Right forelimb (tissue), 1 donor: ENCODE measurements at places on chromosomes 7 and 10.
A peak's percentile ranks its signal among the peaks of the same experiment; 100 is the strongest.

- DNase-seq: no peak
Measured at GRCh38 chr10:25102147-25102822, 72.5 kb upstream of the GPR158 start.

GRCh38 chr7:69643708-69644445, 45.6 kb downstream of the AUTS2 start:
- no peak for DNase-seq

GRCh38 chr10:30447125-30447799, 13.3 kb downstream of the MAP3K8 start:
- DNase-seq: no peak

- no peak for DNase-seq
Measured at GRCh38 chr10:33734393-33735155, 400.1 kb upstream of the NRP1 start.

GRCh38 chr7:71637578-71637977, 505.6 kb downstream of the GALNT17 start:
- DNase-seq: no peak

- DNase-seq: no peak
Measured at GRCh38 chr10:133456041-133456951, 2.6 kb downstream of the SCART1 start.

DNA sequence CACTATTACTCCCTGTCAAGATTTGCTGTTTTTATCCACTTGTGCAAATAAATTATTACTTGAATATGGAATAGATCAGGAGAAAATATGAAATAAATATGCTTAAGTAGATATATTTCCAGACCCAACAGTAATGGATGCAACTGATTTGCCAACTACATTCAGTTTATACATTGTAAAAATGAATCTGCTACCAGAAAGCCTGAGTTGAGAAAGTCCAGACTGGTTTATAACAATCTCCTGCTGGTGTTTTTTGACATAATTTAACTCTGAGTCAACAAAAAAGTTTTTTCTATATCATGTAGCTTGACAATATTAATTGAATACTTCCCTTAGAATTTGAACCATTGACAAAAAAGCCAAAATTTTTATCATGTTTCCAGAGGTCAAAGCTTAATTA, 265.8 kb upstream of the SEMA3D start:
- DNase-seq: no peak

GRCh38 chr10:27621461-27621860, 117.4 kb downstream of the RAB18 start:
- DNase-seq: no peak

DNA sequence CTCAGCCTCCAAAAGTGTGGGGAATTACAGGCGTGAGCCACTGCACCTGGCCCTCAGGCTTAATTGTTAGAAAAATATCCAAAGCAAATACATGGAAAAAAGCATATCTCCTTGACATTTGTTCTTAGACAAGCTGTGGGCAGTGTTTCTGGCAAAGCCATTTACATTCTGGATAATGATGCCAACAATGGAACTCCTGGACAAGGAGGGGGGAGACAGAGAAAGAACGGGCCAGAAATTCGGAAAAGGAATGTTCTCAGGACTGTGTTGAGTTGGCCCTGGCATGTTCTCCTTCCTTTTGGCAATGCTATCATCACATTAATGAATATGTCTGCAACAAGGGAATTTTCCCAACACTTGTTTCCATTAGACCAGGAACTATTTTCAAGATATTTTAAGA, 88.7 kb downstream of the UBE2H start:
- no peak for DNase-seq

- DNase-seq: no peak
Measured at GRCh38 chr7:108167460-108167859, 37.3 kb upstream of the LAMB4 start.

GRCh38 chr7:150383710-150384397, 4.7 kb downstream of the ZNF775 start:
- peak; percentile 86 for DNase-seq

DNA sequence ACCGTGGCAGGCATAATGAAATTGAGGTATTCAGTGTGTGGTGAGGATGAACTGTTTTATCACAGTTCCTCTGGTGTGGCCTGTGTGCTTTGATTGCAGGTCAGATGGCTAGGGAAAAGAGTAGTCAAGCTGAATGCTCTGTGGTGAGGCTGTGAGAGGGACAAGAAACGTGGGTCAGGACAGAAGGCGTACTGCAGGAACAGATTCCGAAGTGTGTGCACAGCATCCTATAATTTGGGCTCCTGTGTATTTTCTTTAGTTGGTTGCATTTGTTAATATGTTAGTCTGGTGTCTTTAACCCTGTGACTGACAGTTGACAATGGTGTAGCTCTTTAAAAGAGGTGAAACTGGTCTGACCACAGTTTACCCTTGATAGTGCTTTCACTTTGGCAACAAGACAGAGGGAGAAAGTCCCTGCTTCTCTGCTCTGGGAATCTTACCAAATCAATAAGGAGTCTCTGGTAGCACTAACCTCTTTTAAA, 76.5 kb downstream of the AUTS2 start:
- DNase-seq: no peak

GRCh38 chr7:2920956-2921652, 77.0 kb upstream of the GNA12 start:
- no peak for DNase-seq

DNA sequence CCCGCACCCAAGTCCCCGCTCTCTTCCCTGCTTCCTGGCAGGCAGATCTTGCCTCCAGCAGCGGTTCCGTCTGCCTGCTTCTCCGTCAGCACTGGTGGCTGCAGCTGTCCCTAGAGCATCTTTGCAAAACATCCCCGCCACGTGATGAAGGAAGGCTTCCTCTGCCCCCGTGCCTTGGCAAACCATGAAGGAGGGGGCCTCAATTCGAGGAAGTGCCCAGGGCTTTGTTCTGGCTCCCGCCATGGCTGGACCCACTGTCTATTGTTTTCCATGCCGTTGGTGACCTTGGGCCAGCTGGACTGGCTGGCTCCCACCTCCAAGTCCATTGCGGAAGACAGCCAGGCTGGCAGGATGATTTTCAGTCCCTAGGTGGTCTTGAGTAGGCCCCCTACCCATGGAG, 13.2 kb upstream of the AQP1 start:
- no peak for DNase-seq

GRCh38 chr7:116324582-116324981, 114.2 kb downstream of the TES start:
- DNase-seq: no peak

- DNase-seq: peak; percentile 54
Measured at GRCh38 chr7:29146057-29146706, at the start of gene CPVL. Gene CPVL, minus strand, starts transcription at chr7:29146537. Its CDS starts 25,476 bp downstream, at chr7:29121061.

- no peak for DNase-seq
Measured at GRCh38 chr10:11661441-11661840, 50.0 kb upstream of the USP6NL start.

DNA sequence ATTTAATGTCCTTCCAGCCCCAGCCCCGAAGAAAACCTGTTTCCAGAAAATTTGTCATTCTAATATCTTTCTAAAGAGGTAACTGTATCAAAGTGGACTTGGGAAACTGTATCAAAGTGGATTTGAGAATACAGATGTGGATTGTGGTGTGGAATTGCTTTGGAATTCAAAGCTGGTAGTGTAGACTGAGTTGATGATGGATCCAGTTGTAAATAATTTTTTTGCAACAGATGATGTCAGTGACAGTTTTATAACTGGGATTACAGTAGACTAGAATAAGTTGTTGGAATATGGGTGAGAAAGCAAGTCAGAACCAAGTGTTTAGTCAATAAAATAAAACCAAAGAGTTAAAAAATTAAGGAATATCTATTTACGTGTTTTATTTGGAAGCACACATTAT, 202.1 kb downstream of the LRMDA start:
- DNase-seq: no peak

GRCh38 chr7:136016649-136017395, 39.7 kb upstream of the MTPN start:
- no peak for DNase-seq

- DNase-seq: no peak
Measured at GRCh38 chr10:82674036-82674435, 799.0 kb downstream of the NRG3 start.

DNA sequence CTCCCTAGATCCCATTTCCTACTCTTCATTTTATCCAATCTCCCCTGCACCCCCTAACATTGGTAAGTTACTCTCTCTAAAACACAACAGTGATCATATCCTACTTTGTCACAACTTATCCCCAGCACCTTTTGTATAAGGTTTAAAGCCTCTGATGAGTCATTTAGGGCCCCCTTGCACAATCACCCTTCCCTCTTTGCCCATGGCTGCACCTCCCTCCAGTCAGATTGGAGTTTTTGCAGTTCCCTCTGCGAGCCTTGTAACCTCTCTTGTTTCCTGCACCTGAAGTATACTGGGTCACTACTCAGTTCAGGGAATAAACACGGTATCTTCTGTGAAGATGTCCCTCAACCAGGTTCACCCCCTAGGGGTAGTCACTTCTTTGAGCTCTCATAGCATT, 55.9 kb upstream of the ADRB1 start:
- DNase-seq: no peak

DNA sequence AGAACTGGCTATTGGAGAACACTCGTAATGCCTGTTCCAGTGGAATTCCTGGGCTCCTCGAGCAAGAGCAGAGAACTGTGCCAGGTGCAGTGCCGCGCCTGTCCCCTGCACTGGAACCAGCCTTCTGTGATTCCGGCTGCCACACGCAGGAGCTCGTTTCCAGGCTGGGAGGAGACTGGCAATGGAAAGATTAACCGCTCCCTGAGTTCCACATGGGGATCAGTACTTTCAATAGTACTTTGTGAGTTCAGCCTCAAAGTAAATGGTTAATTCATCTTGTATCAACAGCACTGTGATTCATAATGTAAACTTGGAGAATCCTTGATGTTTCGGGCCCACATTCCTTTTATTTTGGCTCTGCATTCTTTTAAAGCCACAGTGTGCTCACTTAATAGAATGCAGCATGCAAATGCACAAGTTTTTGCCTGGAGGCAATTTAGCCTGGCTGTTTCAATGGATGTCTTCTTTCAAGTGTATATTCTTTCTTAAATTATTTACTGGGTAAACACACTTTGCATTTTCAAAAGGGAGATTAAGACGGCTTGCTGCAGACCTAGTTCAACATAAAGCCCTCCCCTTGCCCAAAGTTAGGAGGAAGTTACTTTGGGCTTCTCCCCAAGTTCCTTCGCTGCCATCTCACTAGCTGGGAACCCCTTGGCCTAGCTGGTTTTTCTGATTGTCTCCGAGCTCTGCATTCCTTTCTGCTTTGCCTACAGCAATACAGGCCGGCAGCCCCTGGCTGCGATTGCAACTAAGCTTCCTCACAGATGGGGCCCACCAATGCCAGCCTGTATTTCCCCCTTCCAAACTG, 138.1 kb upstream of the TCF7L2 start:
- peak; percentile 74 for DNase-seq

GRCh38 chr7:36045326-36045725, 107.7 kb upstream of the EEPD1 start:
- DNase-seq: no peak

- DNase-seq: no peak
Measured at GRCh38 chr10:54691331-54691730, 109.7 kb downstream of the PCDH15 start.

GRCh38 chr10:33134011-33134751, 176.2 kb upstream of the ITGB1 start:
- no peak for DNase-seq

- no peak for DNase-seq
Measured at GRCh38 chr7:64602518-64602917, 39.6 kb upstream of the ZNF680 start.

GRCh38 chr10:49592726-49593563, 17.2 kb upstream of the SLC18A3 start:
- peak; percentile 66 for DNase-seq

DNA sequence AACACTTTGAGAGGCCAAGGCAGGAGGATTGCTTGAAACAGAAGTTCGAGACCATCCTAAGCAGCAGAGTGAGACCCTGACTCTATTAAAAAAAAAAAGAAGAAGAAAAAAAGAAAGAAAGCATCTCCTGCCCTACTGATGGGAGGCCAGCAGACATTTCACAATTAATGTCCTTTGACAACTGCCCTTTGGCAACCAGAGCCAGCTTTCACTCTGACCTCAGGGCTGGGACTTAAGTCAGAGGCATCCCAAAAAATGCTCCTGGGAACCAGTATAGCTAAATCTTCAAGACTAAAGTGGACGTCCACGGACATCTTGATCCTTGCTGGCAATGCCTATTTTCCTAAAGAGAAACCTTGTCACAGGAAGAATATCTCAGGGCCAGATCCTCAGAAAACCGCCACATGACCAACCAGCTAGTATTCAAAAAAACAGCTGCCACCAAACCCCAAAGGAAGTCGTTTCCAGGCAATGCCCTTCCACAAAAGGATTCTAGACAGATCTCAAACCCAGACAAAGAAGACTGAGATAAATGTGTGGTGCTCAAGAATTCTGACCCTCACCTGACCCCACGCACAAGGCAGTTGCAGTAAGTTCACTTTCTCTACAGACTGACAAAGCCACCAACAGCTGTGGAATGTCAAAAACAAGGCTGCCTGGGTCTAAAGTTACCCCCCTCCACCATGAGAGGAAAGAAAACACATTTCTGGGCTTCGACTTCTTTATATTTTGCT, 18.4 kb downstream of the GFRA1 start:
- DNase-seq: no peak

DNA sequence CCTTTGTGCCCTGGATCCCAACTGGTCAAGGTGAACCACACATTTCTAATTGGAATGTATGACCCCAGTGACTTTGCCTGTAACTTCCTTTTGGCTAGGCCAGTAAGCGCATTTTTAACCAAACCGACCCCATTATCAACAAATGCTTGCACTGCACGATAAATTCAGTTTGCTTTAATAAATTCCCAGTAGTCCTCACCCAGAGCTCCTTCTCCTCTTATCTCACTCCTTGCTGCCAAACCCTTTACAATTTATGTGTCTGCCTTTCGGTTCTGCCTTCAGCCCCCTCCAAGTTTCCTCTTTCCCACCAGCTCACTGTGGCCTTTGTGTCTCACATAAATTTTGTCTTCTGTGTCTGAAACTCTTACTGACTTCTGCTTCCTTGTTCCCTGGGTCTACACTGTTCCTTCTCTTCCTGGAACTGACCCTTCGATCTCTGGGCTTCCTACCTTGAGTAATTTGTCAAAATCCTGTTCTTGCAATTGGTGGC, 59.0 kb downstream of the TBXAS1 start:
- DNase-seq: no peak

GRCh38 chr10:71395621-71396020, 1.1 kb upstream of the CDH23 start:
- DNase-seq: no peak

DNA sequence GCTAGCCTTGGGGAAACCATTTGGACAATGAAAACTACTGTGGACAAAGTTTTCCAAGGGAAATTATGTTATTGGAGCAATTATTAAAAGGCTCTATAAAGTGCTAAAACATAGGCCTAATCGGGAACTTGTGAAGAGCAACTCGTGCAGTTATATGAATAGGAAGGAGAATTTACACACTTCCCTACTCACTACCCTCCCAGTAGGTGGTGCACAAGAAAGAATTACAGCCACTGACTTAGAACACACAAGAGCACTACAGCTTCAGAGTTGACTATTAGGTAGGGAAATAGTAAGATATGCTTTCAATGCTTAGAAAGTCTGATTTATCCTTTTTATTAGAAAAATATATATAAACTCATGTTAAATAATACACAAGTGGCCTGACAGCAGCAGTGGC, 47.2 kb downstream of the GSAP start:
- no peak for DNase-seq
